ENCODE measurements at places on chromosomes 3 and 15.

DNA sequence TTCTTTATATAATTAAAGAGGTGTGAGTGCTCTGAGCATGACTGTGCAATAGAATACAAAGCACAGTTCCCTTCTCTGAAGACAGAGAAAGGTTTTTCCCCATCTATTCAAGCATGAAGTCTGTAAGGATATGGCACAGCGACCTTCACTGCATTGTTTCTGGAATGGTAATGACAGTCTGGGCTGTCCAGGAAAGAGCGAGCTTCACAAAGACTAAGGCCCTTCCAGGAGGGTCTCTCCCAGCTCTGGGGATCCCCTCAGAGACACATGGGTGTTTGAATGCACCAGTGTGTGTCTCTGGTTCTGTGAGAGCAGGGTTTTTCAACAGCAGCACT, 179.9 kb upstream of the NR2E3 start:
- DNase-seq = no peak

- DNase-seq = no peak
These were observed 372.4 kb downstream of the FOXP1 start for GRCh38 chr3:71211083-71211482.

DNA sequence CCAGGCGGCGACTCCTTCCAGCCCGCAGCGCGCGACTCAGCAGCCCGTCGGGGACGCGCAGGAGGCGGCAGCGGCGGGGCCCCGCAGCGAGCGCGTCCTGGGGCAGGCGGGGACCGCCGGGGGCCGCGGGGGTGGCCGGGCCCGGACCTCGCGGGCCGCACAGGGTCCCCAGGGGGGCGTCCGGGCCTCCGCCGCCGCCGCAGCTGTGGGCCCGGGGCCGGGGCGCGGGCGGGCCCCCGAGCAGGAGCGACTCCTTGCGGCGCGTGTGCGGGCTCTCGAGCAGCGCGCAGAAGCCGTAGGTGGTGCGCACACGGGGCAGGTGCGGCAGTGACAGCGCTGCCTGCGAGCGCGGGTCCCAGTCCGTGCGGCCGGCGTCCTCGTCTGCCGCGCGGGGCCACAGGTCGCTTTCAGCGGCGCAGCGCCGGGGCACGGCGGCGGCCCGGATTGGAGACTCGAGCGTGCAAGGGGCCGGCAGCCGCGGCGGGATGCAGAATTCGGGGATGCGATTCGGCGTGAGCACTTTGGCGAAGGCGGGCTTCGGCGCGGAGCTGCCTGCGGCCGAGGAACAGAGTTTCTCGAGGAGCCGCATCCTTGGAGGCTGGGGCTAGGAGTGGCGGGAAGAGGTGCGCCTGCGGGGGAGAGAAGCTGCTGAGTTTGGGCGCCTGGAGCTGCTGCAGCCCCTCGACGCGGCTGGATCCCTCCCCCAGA, 535 bp downstream of the C2CD4B start:
- no peak for DNase-seq

DNA sequence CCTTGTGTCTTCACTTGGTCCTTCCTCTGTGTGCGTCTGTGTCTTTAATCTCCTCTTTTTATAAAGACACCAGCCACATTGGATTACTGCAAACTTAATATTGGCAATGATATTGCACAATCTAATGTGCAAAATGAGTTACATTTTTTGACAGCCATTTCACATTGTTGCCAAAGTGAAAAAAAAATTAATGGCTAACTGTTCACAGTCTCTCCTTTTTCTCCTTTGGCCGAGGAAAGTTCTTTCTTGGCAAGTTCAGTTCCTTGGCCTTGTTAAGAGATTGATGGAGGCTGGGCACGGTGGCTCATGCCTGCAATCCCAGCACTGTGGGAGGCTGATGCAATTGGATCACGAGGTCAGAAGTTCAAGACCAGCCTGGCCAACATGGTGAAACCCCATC, 62.2 kb upstream of the ZNF280D start:
- no peak for DNase-seq

- no peak for DNase-seq
These were observed 24.6 kb upstream of the SH3GL3 start for GRCh38 chr15:83422541-83422940.

DNA sequence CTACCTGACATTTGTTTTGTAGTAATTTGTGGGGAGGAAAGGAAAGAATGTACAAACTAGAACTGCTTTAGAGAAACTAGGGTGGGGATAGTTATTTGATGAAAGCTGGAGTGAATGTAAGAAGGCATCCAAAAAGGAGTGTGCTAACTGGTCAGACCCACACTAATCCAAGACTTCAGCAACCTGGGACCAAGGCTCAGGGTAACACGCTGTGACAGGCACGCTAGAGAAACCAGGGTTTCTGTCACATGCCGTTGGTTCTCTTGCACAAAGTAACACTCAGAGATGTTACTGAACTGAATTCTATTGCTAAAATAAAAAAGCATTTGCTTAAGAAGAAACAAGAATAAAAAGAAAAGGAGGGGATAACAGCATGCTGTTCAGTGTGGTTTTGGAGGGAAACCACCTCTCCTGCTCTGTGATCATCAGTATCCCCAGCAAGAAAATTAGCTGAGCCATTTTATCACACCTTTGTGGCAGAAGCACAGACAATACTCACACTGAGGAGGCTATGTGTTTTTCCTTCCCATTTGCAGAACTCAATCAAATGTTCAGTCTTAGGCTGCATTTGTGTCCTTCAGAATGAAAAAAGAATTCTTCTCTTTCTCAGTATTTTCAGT, 2.8 kb upstream of the CCDC80 start:
- DNase-seq = no peak

- DNase-seq = no peak
These were observed 198.9 kb downstream of the AGBL1 start for GRCh38 chr15:86278586-86278985.

DNA sequence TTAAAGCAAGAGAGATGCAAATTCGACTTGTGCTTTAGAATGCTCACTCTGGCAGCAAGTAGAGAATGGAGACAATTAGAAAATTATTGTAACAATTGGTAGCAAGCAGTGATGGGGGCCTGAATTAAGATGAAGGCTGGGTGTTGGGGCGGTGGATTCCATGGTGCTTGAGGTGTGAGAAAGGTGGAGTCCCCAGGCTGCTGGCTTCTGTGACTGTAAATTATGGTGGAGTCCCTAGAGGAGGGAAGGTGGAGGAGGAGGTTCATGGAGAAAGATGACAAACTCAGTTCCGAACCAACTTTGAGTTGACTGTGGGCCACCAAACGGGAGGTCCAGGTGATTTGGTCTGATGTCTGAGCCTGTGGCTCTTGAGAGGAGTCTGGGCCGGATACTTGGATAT, 10.7 kb upstream of the SMAD3 start:
- no peak for DNase-seq

DNA sequence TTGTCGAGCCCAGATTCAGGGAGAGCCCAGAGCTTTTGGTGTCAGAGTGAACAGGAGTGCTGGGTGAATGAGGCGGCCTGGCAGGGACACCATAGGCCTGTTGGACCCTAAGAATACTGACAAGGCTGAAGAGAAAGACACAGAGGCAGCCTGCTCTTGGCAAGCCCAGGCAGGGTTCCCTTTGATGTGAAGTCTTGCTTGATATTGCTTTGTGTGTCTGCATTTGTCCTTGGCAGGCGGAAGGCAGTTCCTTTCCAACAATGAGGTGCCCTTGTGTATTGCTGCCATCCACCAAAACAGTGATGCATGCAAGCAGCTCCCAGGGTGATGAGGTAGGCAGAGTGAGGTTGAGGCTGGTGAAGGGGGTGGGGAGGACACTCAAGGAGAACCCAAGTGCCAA, 152.7 kb upstream of the TSC22D2 start:
- no peak for DNase-seq

DNA sequence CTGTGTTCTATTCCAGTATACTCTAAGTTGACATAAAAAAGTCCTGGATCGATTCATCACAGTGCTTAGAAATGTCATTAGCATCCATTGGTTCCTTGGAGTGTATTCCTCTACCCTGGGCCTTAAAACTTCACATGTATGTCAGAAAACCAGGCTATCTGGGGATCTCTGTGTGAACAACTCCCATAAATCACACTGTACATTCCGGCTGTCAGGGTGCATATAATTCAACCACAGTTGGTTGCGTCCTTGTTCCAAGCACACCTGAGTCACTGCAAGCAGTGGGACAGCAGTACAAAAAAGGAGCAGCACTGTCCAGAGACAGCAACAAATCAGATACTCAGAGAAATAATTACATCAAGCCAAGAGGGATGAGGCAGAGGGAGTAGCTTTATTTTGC, 52.4 kb downstream of the PDZRN3 start:
- DNase-seq = no peak

DNA sequence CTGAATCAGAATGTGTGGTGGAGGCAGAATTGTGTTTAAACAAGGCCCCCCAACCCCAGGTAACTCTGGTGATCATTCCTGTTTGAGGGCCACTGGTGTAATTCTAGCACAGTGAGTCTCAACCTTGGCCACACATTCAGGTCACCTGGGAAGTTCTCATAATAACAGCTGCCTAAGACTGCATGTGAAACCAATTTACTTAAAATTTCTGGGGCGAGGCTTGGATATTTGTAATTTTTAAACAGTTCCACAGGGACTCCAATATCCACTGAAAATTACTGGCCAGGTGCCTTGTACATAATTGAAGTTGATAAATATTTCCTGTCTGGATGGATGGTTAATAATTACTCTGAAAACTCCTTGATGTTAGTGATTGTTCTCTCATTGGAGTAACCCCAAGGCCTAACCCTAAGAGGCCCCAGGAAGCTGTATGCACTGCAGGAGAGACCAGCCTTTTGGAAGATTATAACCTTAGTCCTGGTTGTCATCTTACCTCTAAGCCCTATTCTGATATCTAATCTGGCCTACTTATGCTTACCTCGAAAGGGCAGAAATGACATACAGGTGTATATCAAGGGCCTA, 25.7 kb upstream of the EPHB1 start:
- DNase-seq = no peak

- DNase-seq = peak; percentile 2
These were observed 284.8 kb upstream of the CFAP20DC start for GRCh38 chr3:59334585-59334984.

DNA sequence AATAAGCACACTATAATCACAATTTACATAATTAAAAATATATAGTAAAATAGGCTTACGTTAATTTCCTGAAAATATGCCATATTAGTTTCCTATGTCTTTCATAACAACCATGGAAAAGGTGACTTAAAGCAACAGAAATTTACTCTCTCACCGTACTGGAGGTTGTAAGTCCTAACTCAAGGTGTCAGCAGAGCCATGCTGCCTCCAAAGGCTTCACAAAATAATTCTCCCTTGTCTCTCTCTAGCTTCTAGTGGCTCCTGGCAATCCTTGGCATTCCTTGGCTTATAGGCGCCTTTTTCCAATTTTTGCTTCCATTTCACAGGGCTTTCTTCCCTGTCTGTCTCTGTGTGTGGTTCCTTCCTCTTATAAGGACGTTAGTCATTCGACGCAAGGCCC, 7.6 kb downstream of the SI start:
- no peak for DNase-seq

- DNase-seq = no peak
These were observed 283.4 kb upstream of the ATP11B start for GRCh38 chr3:182509844-182510460.

DNA sequence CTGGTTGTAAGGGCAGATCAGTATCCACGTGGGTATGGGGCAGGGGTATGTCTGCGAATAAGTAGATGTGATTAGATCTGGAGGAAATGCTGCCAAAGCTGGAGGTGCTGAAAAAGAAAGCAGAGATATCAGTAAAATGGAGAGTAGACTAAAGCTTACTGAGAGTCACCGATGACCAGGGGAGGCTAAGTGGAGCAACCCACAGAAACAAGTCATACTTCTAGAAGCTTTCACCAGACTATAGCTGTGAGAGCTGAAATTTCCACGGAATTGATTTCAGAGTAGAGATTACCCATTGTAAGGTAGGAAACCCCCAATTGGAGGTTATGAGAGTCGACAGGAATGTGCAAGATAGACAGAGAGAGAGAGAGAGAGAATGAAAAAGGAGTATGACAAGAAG, 27.5 kb downstream of the ONECUT1 start:
- no peak for DNase-seq

- DNase-seq = no peak
These were observed 48.7 kb downstream of the MYO5C start for GRCh38 chr15:52246686-52247431.

- DNase-seq = no peak
These were observed 10.7 kb upstream of the TRPM7 start for GRCh38 chr15:50697109-50697797.

DNA sequence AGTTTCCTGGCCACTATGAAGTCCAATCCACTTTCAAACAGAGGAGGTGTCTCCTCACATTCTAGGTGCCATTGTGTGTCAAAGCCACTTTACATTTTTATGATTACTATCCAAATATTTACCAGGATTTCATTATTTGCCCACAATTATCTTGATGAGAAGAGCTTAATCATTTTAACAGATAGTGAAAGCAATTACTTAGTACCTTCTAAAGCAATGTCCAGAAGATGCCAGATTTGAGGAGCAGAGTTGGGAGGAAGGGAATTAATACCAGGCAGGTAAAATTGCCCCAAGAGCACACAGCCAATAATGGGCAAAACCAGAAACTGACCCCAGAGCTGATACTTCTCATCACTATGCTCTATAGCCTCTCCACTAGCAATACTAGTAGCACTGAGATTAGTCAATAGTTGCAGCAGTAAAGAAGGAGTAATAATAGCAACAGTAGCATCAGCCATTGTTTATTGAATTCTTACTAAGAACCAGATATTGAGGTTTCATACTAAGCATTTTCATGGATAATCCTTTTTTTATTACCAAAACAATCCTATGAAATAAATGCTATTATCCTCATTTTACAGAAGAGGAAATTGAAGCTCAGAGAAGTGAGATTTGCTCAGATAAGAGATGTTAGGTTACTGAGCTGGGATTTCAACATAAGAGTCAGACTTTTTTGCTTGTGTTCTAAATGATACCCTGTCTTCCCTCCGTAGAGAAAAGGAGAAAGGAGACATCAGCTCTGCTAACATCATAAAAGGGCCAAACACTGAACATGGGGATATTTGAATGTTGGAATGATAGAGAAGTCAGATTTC, 509.3 kb upstream of the CFAP20DC start:
- DNase-seq = no peak

DNA sequence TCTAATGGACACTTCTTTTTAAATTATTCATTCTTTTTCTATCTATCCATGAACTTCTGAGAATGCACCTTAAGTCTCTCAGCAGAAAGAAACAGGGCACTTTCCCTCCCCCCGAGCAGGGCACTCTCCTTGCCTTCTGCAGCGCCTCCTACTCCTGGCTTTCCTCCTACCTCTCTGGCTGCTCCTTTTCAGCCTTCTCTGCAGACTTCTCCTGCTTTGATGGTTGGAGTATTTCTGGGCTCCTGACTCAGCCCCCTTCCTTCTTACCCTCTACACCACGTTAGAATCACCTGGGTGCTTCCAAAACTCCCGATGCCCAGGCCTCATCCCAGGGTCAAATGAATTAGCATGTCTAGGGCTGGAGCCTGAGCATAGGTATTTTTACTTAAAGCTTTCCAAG, 3.4 kb downstream of the SCN5A start:
- DNase-seq = no peak

DNA sequence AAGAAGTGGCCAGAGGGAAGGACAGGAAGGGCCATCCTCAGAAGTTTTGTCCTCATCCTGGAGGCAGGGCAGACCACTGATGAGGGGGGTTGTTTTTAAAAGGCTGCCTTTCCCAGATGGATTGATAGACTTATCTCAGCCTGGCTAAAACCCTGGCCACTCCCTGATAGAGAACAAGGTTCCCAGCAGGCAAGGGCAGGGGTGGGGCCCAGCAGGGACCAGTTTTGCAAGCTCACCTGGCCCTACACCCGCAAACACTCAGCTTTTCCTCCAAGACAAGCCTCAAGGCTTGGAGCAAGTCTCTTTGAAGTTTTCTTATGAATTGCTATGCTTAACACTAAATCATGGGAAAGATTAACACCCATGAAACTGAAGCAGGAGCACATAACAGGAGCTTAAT, 9.1 kb downstream of the LIPC start:
- DNase-seq = no peak

GRCh38 chr3:116444819-116445310, 422 bp downstream of the LSAMP start:
- DNase-seq = no peak
